Breast epithelium (tissue), 4 donors: ENCODE measurements at places on chromosomes 13 and 19. TPM values are rescaled to one million over a fixed set of nuclear protein-coding genes. Genes with fewer than 3 reads are reported as not detected.
A peak's percentile ranks its signal among the peaks of the same experiment; 100 is the strongest.

Gene FOXA3
- total RNA-seq: 0.33 TPM

DNA sequence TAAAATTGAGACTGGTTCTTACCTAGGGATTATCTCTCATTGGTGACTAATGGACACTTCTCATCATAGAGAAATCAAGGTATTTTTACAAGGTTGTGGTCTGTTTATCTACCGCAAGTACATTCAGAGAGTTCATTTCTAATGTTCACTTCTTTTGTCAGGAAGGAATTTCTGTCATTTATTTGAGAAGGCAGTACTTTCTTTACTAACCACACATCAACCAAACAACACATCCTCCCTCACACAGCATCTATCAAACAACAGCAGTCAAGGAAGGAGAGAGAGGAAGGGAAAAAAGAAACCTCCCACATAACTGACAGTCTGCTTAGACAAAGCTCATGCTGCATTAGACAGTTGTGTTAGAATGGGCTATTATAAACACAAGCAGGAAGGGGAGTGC, 182.3 kb upstream of the KLF12 start:
- H3K4me3 ChIP-seq: no peak overlapping the region
- H3K27ac ChIP-seq: no peak overlapping the region
- DNase-seq: no peak
- H3K27me3 ChIP-seq: no peaks in the 10 kb centered on the region

- no peak overlapping the region for H3K27ac ChIP-seq
- DNase-seq: no peak
- no peaks in the 10 kb centered on the region for H3K27me3 ChIP-seq
- no peaks in the 10 kb centered on the region for H3K4me1 ChIP-seq
- H3K4me3 ChIP-seq: no peak overlapping the region
- no peaks in the 10 kb centered on the region for H3K36me3 ChIP-seq
Observed at GRCh38 chr13:65913173-65913572, 1317.0 kb downstream of the PCDH9 start.

GRCh38 chr19:18475004-18475453, 37.1 kb upstream of the ISYNA1 start:
- H3K4me3 ChIP-seq: no peak overlapping the region
- no peaks in the 10 kb centered on the region for H3K27me3 ChIP-seq
- no peaks in the 10 kb centered on the region for H3K36me3 ChIP-seq
- H3K27ac ChIP-seq: peak overlapping the region; percentile 98
- H3K4me1 ChIP-seq: peaks cover 24% of the 10 kb centered on the region

- H3K4me1 ChIP-seq: no peaks in the 10 kb centered on the region
- no peaks in the 10 kb centered on the region for H3K27me3 ChIP-seq
Observed at GRCh38 chr13:100984085-100984705, 309.6 kb upstream of the TMTC4 start.
